Activated naive CD4-positive, alpha-beta T cell treated with anti-CD3 and anti-CD28 coated beads, Interleukin-2, amount 50 U/mL, for 16 hours (primary cell): ENCODE measurements at places on chromosomes 5 and 9.

GRCh38 chr5:59428391-59428790 lies 465.1 kb downstream of the PDE4D start:
- DNase-seq: no peak

GRCh38 chr5:116176121-116176520 lies 91.3 kb downstream of the COMMD10 start:
- no peak for DNase-seq

- no peak for DNase-seq
Measured at GRCh38 chr5:53490747-53491146, 10.3 kb downstream of the FST start.

DNA sequence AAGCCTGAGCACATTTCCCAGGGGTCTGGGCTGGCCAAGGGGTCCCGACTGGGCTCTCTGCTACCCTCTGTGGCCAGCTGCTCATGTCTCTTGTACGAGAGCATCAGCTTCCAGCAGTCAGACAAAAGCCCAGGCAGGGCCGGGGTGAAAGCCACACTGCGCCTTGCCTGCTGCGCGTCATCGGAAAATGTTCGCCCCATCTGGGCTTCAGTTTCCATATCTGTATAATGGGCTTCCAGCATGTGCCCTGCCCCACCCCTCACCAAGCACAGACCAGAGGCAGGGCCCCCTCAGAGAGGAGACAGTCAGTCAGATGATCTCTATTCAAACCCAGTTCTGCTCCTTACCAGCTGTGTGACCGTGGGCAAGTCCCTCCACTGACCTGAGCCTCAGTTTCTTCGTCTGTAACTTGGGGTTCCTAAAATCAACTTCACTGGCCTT lies 8.0 kb upstream of the GRHPR start:
- no peak for DNase-seq

DNA sequence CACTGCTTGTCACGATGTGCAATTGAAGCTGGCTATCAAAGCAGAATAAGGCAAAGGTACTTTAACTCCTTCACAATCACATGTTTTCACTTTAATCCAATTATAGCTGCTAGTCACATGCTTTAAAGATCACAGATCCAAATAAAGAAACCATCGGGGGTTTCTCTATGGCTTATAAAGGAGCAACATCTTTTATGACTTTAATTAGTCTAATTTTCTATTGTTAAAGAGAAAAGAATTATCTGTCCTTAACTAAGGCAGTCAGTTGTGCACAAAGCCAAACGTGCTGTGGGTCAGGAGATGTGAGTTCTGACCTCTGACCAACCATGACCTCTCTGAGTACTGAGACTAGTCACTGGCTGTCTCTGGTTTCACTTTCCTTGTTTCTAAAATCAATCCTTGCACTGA lies 561.1 kb downstream of the RAB3C start:
- no peak for DNase-seq
